Upper lobe of right lung (tissue), 1 donor: ENCODE measurements at places on chromosomes 1 and 21. TPM values are rescaled to one million over a fixed set of nuclear protein-coding genes. Genes with fewer than 3 reads are reported as not detected.

The LYPLA2 gene
- 45.9 TPM for total RNA-seq

The ATP5PO gene
- total RNA-seq = 107 TPM

DNA sequence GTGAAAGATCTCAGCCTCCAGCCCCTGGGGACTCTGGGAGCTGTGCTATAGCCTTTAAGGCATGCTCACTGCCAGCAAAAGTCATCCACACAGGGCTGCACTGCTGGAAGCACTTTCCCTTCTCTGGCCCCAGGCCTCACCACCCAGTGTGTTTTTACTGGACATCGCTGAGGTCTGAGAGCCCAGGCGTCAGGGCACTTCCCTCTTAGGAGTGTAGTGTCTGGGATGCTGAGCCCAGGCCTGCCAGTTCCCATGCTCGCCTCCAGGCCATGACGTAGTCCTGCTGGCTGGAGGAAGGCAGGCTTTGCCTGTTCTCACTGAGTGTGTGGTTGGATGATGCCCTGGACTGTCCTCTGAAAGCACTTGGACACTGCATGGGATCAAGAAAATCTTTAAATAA lies 101.2 kb downstream of the GDAP2 start:
- no peaks in the 10 kb centered on the region for H3K27me3 ChIP-seq
- H3K4me3 ChIP-seq = no peak overlapping the region
- H3K27ac ChIP-seq = peak overlapping the region; percentile 24
- peaks cover 4% of the 10 kb centered on the region for H3K4me1 ChIP-seq
- no peak for DNase-seq
- no peaks in the 10 kb centered on the region for H3K36me3 ChIP-seq

DNA sequence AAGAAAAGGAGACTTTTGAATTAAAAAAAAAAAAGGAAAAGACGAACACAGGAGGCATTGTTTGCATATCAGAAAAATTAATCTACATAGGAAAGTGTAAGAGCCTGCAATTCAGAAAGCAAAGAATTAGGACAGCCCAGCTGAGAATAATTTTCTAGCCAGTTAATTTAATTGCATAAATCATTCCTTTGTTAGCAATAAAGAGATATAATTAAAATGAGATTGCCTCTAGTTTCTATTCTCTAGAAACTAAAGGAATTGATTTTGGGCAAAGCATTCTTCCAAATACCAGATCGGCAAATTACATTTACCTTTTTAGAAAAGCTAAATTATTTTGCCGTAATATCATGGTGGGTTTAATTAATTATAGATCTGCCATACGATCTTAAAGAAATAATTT lies 46.0 kb downstream of the NUF2 start:
- no peaks in the 10 kb centered on the region for H3K36me3 ChIP-seq
- no peak for DNase-seq
- H3K27me3 ChIP-seq = no peaks in the 10 kb centered on the region
- H3K4me1 ChIP-seq = no peaks in the 10 kb centered on the region
- no peak overlapping the region for H3K27ac ChIP-seq

The UTS2 gene
- total RNA-seq = not detected

The SAMD11 gene
- total RNA-seq = 6.0 TPM

- H3K4me1 ChIP-seq = peaks cover 45% of the 10 kb centered on the region
- no peak for DNase-seq
- H3K27ac ChIP-seq = peak overlapping the region; percentile 69
- H3K27me3 ChIP-seq = no peaks in the 10 kb centered on the region
Measured at GRCh38 chr1:8455700-8456307, 137.9 kb downstream of the SLC45A1 start.

The RAB25 gene
- total RNA-seq = 62.0 TPM

The ERICH3 gene
- not detected for total RNA-seq

DNA sequence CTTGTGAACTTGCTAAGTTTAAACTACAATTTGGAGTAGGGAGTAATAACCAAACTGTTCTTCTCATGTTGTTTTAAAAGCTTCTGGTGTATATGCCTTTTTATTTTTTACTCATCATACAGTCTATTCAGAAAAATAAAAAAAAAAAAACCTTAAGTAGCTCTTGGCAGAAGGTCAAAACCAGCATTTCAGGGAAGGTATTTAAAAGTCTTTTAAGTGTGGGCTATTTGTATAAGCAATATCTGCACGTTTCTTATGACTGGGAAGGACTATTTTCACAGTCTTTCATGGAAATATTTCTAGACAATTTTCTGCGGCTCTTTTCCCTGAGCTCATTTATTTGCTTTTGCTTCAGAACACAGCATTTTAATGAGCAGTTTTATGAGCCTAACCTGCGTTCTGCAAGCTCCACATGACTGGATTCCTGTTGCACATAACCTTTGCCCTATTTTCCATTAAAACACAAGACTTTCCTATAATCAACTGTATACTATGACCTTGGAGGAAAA lies 60.9 kb upstream of the C1orf105 start:
- H3K27ac ChIP-seq = peak overlapping the region; percentile 78
- peaks cover 30% of the 10 kb centered on the region for H3K4me1 ChIP-seq
- no peak for DNase-seq
- H3K4me3 ChIP-seq = no peak overlapping the region
- no peaks in the 10 kb centered on the region for H3K27me3 ChIP-seq

The STMN1 gene
- total RNA-seq = 42.5 TPM

DNA sequence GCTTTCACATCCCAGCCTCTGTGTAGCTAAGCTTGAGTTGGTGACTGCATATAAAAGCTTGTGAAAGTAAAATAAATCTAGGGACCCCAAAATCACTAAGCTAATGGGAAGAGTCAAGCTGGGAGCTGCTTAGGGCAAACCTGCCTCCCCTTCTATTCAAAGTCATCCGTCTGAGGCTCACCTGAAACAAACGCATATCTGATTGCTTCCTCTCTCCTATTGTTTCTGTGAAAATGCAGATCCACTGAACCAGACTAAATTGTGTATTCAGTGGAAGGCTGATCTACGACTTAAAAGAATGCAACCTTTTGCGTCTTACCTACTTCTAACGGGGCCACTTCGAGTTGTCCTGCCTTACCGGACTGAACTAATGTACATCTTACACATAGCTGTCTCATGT lies 70.3 kb downstream of the LTN1 start:
- no peak for DNase-seq
- H3K4me1 ChIP-seq = no peaks in the 10 kb centered on the region
- no peak overlapping the region for H3K4me3 ChIP-seq
- H3K27me3 ChIP-seq = no peaks in the 10 kb centered on the region

The FCRL6 gene
- total RNA-seq = 3.2 TPM

The PTPN7 gene
- total RNA-seq = 7.3 TPM
